ENCODE measurements at places on chromosomes 7 and 10. TPM values are rescaled to one million over a fixed set of nuclear protein-coding genes. Genes with fewer than 3 reads are reported as not detected.

DNA sequence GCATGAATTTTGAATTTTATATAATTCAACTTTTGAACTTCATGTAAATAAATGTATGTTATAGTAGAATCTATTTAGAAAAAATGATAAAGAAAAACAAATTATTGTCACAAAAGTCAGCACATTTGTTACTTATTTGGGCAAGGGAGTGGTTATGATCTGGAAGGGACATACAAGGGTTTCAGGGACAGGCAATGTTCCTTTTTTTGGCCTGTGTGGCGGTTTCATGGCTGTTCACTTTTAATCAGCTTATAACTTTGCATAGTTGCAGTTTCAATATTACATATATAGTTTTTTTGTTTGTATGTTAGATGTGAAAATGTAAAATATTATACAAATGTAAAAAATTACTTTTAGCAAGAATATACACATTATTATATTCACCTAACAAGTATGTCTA, 256.2 kb downstream of the PCLO start:
- DNase-seq, result no peak

The OPALIN gene
- polyA plus RNA-seq, result not detected

The GIMAP1 gene
- polyA plus RNA-seq, result 19.1 TPM

The LGI1 gene
- not detected for polyA plus RNA-seq

The DNAAF5 gene
- 1.4 TPM for polyA plus RNA-seq

The HECW1 gene
- polyA plus RNA-seq, result not detected

DNA sequence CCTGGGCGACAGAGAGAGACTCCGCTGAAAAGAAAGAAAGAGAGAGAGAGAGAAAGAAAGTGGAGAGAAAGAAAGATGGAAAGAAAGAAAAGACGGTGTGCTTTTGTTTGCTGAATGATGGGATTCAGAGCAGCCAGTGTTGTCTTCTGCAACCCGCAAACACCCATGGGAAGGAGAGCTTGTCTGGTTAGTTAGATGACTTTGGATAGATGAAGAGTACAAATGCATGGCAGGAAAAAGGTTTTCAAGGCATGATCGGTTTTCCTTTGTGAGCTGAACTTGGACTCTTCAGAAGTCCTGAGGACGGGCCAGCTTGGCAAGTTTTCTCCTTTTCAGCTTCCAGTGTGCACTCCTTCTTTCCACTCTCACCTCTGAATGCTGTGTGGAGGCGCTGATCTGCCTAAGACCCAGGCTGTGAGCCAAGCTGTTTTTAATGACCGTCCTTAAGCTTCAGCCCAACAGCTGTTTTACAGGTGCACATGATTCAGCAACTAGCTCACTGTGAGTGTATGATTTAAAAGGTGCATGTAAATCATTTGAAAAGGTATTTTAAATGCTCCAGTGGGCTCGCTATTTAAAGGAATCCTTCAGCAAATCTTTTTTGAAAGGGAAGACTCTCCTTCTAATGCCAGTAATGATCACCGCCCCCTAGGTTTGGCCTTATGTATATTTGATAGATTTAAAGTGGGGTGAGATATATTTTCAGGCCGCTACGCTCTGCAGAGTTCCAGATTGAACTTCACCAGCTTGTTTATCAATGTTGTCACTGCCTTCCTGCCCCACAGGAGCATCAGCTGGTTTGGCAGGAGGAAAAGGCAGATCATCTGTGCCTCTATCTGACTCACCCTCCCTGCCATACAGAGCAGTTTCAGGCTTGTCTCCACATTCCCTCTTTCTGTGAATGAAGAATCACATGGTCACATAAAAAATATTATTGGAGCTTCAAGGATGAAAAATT, 115.0 kb downstream of the PLXDC2 start:
- no peak for DNase-seq

Data from immature natural killer cell (primary cell).